ENCODE measurements at places on chromosomes 6 and 20.

DNA sequence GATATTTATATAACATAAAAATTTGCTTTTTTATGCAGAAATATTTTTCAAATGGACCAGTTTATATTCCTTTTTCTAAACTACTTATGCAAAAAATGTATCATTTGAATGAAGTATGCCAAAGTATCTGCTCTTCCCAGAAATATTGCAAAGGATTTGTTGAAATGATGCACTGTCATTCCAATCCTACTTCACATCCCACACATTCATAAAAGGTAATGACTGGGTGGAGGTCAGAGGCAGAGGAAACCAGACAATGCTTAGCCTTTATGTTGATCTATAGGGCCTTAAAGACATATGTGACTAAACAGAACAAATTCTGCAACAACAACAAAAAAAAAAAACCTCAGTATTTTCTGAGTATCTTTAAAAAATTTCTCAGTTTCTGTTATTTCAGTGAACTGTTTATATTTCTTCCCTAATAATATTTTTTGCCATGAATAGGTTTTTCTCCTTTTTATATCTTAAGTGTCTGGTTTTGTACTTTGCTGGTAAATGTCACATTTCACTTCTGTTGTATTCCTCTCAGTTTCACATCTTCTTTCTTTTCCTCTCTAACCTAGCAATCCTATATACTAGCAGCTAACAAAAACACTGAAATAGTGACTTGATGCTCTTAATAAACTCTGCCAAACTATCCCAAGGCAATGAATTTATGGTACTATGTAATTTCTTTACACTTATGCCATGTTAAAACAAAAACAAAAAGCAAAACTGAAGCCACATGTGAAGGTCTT lies 374.1 kb downstream of the BCKDHB start:
- DNase-seq, result no peak

DNA sequence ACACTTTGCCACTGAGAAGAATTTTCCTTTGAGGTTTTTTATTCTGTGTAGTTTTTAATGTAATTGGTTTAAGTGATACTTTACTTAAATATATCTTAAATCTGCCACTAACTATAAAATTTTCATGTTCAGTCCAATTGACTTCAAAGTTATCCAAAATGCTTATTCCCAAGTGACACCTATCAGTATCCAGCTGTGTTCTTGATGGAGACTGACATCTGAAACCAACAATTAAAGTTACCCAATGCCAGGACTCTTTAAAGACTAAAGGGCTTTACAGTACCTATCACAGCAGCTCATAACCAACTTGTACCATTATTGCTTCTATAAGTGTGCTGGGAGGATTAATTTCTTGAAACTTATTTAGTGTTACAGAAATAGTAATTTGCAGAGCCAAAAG lies 13.8 kb upstream of the EYA4 start:
- no peak for DNase-seq

- no peak for DNase-seq
These were observed 2.6 kb downstream of the NSFL1C start for GRCh38 chr20:1463971-1464570.

DNA sequence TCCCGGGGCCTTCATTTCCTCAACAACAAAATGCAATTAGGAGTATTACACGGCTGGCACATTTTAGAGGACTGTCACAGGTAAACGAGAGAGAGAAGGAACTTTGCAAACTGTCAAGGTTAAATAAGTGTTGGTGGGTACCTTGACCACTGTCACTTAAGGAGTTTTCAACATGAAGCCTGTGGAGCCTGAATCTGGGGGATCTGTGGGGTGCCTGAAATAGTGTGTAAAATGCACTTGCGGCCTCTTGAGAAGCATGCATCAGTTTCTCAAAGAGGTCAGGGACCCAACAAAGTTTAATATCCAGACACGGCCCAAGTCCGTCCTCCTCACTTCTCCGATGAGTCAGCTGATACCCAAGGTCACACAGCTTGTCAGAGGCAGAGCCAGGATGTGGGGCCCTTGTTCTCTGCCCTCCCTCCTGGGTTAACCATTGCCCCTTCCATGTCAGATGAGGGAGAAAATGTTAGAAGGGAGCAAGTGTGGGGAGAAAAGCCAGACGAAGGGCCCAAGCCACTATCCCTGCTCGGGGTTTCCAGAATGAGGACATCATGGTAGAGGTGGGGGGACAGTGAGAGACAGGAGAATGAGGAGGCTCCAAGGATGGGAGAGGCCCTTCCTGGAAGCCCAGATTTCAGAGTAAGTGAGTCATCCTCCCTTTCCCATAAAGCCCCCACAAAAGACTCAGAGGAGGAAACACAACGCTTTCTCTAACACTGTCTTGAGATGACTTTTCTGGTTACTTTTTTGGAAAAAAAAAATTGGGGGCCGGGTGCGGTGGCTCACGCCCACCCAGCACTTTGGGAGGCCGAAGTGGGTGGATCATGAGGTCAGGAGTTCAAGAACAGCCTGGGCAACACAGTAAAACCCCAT lies 42.2 kb downstream of the C6orf132 start:
- DNase-seq, result no peak

GRCh38 chr6:15763837-15764236 lies 101.0 kb upstream of the DTNBP1 start:
- no peak for DNase-seq

DNA sequence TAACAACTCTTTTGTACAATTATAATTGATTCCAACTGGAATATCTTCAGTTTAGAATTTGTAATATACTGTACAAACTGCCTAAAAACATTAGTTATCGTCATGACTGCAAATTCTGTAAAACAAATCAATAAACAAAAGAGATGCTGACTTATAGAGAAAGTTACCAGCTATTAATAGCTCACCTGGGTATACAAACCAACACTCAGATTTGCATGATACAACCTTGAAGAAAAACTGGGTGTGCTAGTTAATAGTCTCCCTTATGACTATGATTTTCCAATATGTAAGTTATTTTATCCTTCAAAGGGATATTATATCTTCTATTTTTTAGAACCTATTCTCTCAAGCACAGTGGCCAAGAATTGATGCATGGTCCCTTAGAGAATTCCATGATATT lies 698.5 kb downstream of the FRK start:
- no peak for DNase-seq

DNA sequence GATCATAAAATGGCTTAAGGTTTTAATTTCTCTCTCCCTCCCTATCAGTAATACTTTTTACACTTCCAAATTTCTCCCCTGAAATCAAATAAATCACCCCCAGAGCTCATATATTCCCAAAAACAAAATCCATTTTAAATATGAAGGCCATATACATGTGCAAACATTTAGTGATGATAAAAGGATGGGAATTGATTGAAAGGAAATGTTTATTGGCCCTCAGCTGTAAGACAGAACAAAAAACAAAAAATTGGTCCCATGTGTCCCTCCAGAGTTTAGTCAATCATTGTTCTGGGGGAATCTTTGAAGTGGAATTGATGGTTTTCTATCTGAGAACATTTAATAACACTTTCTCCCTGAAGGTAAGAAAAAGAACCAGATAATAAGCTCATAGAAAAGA lies 91.7 kb downstream of the COL12A1 start:
- DNase-seq, result no peak

DNA sequence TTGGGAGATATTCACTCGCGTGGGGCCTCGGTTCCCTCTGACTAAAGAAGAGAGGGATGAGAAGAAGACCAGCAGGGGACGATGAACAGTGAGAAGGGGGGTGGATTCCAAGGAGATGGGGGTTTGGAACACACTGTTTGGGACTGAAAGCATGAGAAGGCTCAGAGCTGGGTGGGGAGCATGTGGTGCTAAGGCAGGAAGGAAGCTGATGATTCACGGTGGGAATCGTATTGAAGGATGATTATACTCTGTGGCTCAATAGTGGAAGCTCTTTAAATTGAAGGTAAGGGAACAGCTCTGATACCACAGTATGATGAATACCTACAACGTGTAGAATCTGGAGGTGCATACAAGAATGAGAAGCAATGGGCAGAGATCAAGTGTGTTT lies 117.5 kb upstream of the KCNK16 start:
- no peak for DNase-seq

GRCh38 chr6:95578106-95578410 lies 723 bp downstream of the MANEA start:
- no peak for DNase-seq

- DNase-seq, result no peak
These were observed 9.0 kb downstream of the COL21A1 start for GRCh38 chr6:56238352-56238751.

DNA sequence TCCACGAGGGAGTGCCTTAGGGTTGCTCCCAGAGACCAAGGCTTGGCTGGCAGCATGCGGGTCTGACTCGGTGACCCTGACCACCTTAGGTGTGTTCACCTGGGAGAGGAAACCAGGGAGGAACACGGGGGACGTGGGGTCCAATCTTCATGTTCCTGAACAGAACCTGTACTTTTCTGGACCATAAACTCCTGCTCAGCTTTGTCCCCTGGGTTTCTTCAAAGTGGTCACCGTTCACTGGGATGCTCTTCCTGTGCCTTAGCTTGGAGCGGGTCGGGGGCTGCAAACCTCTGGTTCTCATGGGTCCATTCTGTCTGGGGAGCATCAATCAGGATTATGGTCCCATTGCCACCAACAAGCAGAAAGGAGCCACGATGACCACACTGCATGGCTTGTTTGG lies 333.5 kb downstream of the QKI start:
- DNase-seq, result no peak

GRCh38 chr6:29916741-29917140 lies 25.6 kb upstream of the HLA-A start:
- no peak for DNase-seq

DNA sequence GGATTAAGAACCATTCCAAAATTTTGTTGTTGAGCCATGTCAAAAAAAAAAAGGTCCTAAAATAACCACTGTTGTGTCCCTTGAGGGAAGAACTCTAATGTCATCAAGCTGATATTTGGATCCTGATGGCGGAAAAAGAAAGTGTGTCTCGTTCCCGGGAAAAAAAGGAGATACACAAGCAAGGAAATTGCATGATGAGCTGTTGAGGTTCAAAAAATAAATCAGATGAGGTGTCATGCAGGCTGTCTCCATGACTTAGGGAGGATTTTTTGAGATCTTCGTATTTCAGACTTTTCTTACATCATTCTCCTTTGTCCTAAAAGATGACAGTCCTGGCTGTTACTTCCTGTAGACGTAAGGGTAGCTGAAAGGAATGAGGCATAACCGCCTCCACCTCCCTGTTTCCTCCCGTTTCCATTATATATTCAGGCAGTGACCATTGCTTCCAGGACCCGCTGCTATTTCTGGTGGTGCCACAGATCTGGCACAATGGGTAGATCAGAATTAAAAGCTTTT lies 117.3 kb upstream of the TNFAIP3 start:
- DNase-seq, result no peak

- DNase-seq, result no peak
These were observed 334.2 kb upstream of the RSPO3 start for GRCh38 chr6:126784161-126784790.

DNA sequence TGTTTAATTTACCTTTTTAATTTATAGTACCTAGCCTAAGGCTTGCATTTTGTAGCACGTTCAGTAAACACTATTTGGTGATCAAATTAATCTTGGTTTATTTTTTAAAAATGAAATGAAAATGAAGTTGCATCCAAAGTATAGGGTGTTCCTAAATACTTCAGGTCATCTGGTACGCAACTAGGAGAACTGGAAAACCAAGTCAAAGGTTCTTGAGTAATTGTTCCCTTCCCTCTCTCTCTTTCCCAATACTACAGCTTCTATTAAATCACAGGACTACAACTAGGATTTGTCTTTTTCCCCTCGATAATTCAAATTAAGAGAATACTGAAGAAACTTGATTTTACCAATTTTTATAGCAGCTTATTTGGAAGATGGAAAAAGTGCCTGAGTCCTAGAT lies 27.9 kb downstream of the CSNK2A1 start:
- no peak for DNase-seq

GRCh38 chr6:72649032-72649984 lies 27.4 kb downstream of the KCNQ5 start:
- DNase-seq, result no peak

DNA sequence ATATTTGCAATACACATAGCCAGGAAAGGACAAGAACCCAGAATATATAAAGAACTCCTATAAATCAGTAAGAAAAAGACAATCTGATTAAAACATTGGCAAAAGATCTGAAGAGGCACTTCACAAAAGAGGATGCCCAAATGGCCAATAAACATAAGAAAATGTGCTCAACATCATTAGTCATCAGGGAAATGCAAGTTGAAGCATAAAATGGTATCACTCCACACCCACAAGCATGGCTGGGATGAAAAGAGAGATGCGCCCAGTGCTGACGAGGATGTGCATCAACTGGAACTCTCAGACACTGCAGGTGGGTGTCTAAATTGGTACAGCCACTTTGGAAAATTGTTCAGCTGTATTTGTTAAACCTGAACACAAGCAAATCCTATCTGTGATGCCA lies 42.4 kb upstream of the MLN start:
- no peak for DNase-seq

GRCh38 chr6:51927450-51927849 lies 160.0 kb downstream of the PKHD1 start:
- DNase-seq, result no peak

DNA sequence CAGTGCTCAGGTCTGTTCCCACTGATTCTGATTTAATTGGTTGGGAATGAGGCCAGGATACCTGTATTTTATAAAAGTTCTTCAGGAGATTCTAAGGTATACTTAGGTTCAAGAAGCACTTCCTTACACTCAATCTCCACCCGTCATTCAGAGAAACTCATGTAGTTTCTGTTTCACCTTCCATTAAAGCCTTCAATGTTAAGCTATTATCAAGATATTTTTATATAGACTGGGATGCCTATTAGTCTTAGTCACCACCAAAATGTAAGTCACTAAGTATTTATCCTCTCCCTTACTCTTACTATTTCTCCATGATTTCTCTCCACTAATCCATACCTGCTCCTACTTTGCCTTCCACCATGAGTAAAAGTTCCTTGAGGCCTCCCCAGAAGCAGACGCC lies 38.1 kb upstream of the GCLC start:
- no peak for DNase-seq

DNA sequence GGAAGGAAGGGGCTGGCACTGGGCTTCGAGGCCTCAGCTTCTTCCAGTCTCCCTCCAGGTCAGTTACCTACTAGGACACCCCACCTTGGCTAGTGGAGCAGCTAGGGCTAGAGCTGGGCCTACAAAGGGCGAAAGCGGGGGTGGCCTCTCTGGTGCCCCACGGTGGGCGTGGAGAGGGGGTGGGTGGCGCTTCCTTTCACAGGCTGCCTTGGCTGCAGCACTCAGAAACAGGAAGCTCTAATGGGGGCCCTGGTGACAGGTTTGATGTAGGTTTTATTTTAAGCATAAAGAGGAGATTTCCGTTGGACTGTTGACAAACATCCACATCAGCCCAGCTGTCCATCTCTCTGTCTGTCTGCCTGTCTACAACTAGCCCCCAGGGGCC lies 13.4 kb downstream of the FAM110A start:
- DNase-seq, result no peak

DNA sequence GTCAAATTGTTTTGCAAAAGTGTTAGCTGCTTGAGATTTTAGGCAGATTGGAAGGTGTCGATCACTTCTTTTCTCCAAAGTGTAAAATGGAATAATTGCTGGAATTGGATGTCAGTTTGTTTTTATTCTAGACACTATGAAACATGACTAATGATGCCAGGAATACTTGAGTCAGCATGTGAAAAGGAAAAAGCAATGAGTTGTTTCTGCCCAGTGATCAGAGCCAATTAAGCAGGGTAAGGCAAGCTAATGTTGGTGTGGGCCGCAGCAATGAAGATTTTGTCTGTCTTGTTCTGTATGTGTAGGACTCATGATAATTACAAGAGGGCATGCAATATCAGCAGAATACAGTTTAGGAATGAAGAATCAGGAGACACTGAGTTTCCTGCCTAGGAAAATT lies 110.3 kb downstream of the CARMIL1 start:
- DNase-seq, result no peak
